Fibroblast of skin of right quadriceps (primary cell): ENCODE measurements at places on chromosomes 13 and 19.

DNA sequence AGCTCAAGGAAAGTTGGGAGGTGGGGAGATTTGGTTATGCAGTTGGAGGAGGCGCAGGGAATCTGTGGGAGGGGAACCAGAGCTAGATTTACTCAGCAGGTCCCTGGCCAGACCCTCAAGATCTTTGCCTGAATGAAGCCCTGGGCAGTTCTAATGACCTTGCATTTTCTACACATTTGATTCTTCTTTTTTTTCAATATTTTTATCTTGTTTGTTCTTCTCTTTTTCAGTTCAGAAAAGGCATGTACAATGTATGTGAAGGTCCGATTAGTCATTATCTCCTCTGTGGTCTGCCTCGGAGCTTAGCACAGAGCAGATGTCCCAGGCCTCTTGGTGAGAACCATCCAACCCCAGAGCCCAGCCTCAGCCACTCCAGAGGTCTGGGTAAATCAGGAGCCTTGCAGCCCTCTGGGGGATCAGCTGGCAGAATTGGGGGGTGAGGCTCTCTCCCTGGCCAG is 24.2 kb downstream of the SERP2 start:
- no peak for DNase-seq

DNA sequence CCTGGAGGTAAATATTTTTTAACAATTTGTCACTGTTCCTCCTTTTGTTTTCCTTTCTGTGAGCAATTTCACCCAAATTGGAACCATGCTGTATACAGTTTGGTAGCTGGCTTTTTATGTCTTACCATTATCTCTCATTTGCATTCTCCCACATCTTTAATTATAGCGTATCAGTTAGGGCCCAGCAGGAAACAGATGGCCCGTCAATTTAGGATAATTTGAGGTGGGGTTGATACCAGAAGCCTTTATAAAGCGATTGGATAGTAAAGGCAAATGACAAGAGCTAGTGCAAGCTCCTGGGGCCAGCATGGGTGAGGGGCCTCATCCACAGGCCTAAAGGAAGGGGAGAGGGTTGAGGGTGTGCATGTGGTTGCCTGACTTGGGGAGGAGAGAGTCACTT is 3.8 kb upstream of the IFNL4 start:
- DNase-seq: no peak

DNA sequence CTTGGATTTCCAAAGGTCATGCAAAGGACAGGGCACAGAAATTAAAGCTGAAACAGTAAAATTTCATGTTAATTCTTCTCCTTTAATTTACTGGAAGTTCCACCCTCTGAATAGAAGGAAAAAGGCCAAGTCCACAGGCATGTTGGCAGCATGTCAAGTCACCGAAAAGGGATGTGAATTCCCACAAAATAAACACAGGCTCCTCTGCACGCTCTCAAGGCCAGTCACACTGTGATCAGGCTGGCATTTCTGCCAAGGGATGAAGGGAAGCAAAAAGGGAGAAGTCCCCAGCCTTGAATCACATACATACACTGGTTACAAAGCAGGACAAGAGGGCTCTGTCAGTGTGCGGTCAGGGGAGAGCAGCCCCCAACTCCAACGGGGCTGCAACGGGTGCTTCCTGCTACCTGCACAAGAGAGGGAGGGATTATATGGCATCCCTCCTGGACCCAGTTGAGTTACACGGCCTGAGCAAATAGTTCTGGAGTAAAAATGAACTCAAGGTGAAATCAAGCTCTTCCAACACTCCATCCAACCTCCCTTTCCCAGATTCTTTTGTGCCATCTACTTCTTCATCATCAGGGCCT is 6.9 kb downstream of the DCLK1 start:
- peak; percentile 71 for DNase-seq

- no peak for DNase-seq
These were observed 6.2 kb upstream of the PGLS start for GRCh38 chr19:17505223-17505622.

GRCh38 chr13:46010148-46010547 is 42.4 kb downstream of the ZC3H13 start:
- peak; percentile 5 for DNase-seq

DNA sequence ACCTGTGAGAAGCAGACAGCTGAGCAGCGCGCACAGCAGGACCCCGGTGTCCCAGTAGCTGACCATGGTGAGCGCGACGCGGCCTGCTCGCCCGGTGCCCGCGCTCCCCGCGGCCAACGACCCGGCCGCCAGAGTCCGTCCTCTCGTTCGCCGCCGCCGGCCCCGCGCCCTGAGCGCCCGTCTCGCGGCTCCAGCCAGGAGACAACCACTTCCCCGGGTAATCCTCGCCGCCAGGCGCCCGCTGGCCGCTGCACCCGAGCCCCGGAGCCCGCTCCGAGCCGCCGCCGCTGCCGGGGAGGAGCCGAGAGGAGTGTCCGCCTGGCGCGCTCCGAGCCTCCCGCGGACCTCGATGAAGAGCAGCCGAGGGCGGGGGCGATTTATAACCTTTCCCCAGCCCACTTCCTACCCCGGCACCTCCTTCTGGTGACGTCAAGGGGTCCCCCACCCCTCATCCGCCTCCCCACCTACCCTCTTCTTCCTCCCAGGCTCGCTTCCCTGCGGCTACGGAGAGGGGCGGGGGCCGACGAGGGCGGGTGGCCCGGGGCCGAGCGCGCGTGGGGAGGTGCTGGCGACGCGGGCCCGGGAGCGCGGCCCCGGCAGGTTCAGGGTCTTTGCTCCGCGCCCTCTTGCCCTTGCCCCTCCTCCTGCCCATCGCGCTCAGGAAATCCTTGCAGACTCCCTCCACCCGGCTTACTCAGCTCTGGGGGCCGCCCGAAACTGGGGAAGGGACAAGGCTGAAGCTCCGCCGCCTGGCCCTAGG is at the start of gene FLT1:
Gene FLT1, minus strand, starts transcription at position 351 of the 760 bp plus-strand sequence. Its CDS starts 285 bp downstream, at position 66.
- DNase-seq: no peak

DNA sequence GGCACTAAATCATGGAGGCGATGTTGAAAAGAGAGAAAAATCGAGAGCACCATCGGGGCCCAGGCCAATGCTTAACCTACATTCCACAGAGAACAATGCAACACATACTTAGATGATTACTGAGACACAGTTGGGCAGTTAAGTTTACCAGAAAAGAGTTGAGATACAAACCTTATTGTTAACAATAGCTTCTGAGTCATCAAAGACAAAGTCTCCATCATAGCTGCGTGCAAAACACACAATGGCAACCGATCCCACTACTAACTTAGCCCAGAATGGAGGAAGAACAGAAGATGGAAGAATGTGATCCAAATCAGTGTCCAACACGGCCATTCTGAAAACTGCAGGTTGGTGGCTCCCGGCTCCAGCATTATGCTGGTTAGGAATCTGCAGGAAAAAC is 6.2 kb downstream of the TMTC4 start:
- no peak for DNase-seq

DNA sequence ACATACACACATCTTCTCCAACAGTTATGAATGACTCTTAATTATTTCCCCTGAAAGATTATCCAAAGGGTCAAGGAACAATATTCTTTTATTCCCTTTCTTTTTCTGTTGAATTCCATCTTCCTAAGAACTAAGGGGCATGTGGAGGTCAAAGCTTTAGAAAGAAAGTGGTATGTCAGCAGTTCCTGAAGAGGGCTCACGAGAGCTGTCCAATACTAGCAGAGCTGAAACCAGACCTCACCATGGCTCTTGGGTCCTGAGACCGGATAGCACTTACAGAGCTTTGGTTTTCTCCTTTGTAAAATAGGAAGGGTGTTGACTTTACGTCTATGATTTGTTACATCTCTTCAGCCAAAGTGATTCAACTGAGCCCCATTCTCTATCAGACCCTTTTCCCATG is 109.8 kb upstream of the FREM2 start:
- DNase-seq: peak; percentile 3

DNA sequence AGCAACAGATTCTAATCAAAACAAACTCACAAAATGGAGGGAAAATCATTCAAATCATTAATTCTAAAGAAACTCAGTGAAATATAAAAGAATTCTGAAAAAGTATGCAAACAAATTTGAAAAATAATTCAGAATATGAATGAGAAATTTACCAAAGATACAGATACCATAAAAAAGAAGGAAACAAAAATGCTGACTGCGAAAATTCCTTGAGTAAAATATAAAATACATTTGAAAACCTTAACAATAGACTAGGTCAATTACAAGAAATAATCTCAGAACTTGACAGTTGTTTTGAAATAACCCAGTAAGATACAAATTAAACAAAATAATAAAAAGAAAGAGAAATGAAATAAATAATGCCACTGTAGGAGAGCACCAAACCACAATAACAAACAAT is 1289.0 kb downstream of the SLITRK1 start:
- DNase-seq: no peak

DNA sequence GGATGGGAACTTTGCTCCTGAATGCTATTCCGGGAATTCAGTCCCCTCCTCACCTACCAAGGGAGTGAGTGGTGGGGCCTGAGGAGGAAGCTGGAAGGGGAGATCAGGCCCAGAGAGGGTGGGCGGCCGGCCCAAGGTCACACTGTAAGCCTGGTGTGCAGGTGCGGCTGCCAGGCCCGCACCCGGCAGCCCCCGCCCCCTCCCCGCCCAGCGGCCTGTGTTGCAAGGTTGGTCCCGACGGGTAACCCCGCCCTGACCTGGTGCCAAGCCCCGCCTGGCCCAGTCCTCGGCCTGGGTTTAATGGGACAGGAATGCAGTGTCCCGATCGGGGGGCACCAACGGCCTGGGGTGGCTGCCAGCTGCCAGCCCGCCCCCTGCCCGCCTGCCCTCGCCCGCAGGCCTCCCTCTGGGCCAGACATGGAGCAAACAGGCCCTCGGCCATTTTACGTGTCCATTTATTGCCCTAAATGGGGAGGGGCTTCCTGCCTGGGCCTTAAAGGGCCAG is 5.5 kb downstream of the ZBTB7A start:
- DNase-seq: no peak

DNA sequence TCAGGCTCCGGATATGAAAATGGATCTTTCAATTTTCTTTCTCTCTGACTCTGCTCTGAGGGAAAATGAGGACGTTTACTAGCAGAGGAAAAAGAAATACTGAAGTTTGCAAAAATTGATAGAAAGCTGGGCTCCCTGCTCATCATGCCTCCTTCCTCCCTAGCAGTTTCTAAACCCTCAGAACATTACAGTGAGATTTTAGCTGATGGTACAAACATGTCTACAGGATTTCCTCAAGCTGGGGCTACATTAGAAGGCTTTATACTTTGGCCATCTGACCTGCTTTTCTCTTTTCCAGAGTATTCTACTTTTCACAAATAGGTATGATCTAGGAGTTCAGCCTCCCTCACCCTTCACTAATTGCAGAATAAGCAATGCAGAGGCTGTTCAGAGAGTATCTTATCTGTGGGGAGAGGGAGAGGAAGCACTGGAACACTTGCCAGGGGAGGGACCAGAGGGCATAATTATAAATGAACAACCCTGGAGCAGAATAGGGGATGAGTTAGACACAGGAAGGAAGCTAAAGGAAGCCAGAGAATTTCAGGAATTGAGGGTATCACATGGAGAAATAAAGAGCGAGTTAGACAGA is 30.0 kb downstream of the CEACAM1 start:
- no peak for DNase-seq

- peak; percentile 17 for DNase-seq
These were observed 27.0 kb downstream of the ZMYM5 start for GRCh38 chr13:19836472-19836871.

GRCh38 chr19:33278403-33279269 is 23.7 kb downstream of the CEBPA start:
- no peak for DNase-seq

DNA sequence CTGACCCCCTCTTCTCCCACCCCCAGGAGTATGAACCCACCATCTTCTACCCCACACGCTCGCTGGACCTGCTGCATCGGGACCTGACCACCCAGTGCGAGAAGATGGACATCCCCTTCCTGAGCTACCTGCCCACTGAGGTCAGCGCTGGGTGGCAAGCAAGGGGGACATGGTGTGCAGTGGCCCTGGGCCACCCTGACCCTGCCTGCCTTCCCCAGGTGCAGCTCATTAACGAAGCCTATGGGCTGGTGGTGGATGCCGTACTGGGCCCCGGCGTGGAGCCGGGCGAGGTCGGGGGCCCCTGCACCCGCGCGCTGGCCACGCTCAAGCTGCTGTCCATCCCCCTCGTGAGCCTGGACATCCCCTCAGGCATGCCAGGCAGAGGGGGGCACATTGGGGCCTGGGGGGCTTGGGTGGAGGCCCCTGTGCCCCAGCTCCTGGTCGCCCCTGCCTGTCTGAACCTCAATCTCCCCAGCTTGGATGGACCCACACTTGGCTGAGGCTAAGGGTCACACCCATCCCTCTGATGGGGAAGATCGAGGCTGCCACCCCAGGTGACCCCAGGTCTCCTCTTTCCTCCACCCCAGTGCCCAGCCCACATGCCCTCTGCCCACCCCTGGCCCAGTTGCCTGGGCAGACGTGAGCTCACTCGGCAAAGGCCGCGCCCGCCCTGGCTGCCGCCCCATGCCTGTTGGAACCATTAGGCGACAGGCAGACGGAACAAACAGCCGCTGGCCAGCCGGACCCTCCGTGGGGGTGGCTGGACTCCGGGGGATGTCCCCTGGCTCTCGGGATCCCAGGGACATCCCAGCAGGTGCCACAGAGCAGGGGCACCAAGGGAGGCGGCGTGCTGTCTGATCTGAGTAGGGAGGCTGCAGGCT is 2.5 kb upstream of the CILP2 start:
- no peak for DNase-seq

- DNase-seq: no peak
These were observed 174.8 kb downstream of the KDM4B start for GRCh38 chr19:5143471-5144411.

DNA sequence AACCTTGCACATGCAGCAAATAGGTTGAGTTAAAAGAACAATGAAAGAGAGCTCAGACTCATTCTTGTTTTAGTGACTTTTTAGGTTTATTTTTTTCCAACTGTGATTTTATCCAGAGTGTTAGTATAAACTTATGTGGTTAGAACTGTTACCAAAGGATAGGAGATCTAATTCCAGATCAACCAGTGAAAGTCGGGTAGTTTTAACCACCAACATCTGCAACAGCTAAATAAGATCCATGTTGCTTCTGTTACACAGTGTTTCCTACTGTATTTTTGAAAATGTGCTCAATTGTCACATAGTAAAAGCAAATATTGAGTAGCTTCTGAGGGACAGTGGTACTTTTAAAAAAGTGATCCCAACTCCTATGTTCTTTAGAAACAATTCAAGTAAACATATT is 53.9 kb upstream of the ARGLU1 start:
- no peak for DNase-seq

DNA sequence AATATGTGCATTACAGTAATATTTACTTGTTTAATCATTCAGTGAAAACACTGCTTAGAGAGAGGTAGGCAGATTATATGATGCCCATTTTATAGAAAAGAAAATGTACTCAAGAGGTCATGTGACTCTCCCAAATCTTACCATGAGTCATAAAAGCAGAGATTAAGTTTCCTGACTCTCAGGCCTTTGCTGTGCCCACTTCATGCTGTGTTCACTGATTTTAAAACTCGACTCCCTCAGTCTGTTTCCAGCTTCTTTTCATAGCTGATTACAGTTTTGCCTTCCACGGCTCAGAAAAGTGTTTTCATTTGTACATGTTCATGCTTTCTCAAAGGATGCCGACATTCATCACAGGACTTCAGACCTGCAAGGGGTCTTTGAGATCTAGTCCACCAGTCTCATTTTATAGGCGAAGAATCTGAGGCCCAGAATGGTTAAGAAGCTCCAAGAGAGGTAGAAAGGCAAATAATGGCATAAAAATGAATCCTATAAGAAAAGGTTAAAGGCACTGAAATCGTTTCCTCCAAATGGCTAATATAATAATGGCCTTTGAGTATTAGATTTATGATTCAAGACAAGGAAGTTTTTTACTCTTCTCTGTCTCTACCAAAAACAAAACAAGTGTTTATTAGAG is 9.0 kb upstream of the IPO5 start:
- peak; percentile 52 for DNase-seq

GRCh38 chr19:34350161-34350561 is 14.8 kb upstream of the GPI start:
- no peak for DNase-seq
